ENCODE measurements at places on chromosomes 3 and 15. TPM values are rescaled to one million over a fixed set of nuclear protein-coding genes. Genes with fewer than 3 reads are reported as not detected.

GRCh38 chr15:60423537-60423936 is 25.8 kb upstream of the ANXA2 start:
- DNase-seq = no peak

DNA sequence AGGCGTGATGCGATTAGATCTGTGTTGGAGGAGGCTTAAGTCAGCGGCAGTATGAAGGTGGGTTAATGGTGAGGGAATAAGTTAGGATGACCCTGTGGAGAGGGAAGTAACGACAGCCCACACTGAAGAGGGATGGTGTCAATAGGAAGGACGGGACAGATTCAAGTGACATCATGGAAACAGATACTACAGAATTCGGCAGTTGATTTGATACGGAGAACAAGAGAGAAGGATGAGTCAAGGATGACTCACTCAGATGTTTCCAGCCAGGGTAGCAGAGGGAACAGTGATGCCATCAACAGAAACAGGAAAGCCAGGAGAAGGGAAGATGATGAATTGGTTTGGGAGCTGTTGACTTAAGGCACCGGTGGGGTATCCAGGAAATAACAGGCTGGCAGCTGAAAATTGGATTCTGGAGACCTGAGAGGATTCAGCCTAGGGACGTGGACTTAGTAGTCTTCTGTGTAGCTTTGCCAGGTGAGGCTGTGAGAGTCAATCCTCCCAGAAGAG is 38.0 kb downstream of the SHC4 start:
- DNase-seq = no peak

DNA sequence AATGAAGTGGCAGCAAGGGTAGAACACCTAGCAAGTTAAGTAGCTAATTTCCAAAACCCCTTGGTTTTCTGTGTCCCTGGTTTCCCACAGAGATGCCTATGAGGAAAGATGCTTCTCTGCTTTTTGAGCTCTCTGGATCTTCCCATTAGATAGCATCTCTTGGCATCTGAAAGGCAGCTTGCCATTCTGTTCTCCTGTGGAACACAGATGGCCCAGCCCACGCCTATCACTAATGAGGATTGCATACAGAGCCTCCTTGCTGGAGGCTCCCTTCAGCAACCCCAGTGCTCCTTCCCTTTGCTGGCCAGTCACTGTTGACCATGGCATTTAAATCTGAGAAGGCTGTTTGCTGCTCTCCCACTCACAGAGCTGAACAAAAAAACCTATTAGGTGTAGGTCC is 34.4 kb upstream of the ETV5 start:
- DNase-seq = no peak

- peak; percentile 66 for DNase-seq
Measured at GRCh38 chr3:141412936-141413354, 44.6 kb downstream of the ZBTB38 start.

GRCh38 chr3:17515445-17516234 is 226.8 kb downstream of the TBC1D5 start:
- no peak for DNase-seq

DNA sequence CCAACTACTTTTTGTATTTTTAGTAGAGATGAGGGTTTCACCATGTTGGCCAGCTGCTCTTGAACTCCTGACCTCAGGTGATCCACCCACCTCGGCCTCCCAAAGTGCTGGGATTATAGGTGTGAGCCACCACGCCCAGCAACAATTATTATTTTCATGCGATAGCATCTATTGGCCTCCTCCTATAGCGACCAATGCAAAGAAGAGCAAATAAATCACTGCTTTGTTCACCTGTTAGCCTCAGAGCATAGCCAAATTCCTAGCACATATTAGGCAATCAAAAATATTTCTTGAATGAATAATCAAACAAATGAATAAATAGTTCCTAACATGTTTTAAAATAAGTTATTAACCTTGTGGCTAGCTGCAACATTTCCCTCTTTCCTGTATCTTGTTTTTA is 36.8 kb upstream of the TNFSF10 start:
- DNase-seq = no peak

GRCh38 chr3:197950677-197951061 is 679 bp downstream of the RPL35A start:
- no peak for DNase-seq

GRCh38 chr3:194867270-194867983 is 181.7 kb downstream of the FAM43A start:
- DNase-seq = peak; percentile 51

GRCh38 chr3:136957751-136958288 is at the start of gene IL20RB:
Gene IL20RB (plus strand): TSS chr3:136957983. CDS start chr3:136958114, 131 bp downstream.
- DNase-seq = no peak

CPNE9 gene
- total RNA-seq = not detected

GRCh38 chr3:82736696-82737277 is 975.3 kb upstream of the GBE1 start:
- DNase-seq = no peak

CP gene
- 11.1 TPM for total RNA-seq

LDHAL6B gene
- total RNA-seq = not detected

ARHGAP11A gene
- total RNA-seq = 6.4 TPM

DNA sequence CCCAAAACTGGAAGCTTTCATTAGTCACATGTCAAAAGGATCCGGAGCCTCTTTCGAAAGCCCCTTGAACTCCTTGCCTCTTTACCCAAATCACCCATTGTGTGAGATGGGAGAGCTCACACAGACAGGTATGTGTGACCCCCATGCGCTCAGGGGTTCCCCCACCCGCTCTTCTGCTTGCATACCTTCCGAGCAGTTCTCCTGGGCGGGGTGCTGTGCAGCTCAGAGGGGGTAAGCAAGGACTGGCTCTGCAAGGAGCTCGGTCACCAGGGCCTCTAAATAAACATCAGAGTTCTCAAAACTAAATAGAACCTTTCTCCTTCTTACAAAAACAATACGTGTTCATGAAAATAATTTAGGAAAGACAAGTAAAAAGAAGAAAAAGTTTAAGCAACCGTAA is 55.7 kb downstream of the PXYLP1 start:
- DNase-seq = no peak

TRPM1 gene
- not detected for total RNA-seq

ELL3 gene
- 34.6 TPM for total RNA-seq

All from left colon (tissue), 2 donors.